ENCODE measurements at places on chromosomes 5 and 9.
A peak's percentile ranks its signal among the peaks of the same experiment; 100 is the strongest.

- DNase-seq = no peak
Observed at GRCh38 chr5:133746834-133747233, 134.5 kb upstream of the FSTL4 start.

- DNase-seq = peak; percentile 98
Observed at GRCh38 chr9:94726495-94727191, at the start of gene AOPEP. TSS of gene AOPEP (plus strand) at chr9:94726699. CDS start at chr9:94759784, 33,085 bp downstream.

- DNase-seq = peak; percentile 18
Observed at GRCh38 chr9:123929177-123929869, 603 bp downstream of the DENND1A start.

DNA sequence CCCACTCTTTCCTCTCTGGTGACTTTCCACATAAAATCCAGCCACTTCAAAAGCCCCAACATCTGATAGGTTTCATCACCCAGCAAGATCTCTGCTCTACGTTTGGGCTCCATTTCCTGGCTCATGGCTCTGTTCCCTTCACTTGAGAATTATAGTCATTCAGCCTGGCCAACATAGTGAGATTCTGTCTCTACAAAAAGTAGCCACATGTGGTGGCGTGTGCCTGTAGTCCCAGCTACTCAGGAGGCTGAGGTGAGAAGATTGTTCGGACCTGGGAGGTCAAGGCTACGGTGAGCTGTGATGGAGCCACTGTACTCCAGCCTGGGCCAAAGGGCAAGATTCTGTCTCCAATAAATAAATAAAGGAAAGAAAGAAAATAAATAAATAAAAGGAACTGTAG lies 83.3 kb upstream of the IGFBPL1 start:
- DNase-seq = no peak

DNA sequence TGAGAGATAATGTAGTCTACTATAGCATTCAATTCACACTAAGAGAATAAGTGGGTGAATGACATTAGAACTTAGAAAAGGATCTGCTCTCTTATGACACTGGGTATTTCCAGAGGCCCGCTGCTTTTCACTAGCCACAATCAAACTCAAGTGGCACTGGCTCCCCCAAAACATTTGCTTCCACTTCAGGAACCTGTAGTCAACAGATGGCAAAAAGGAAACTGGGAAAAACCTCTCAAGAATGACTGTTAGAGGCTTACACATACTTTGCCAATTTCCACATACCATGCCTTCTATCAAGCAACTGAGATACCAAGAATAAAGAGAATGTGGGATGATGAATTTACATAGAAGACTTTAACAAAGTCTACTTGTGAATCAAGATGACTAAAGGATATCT lies 11.2 kb downstream of the POC5 start:
- DNase-seq = no peak

- no peak for DNase-seq
Observed at GRCh38 chr9:104843644-104844240, 79.8 kb downstream of the NIPSNAP3B start.

DNA sequence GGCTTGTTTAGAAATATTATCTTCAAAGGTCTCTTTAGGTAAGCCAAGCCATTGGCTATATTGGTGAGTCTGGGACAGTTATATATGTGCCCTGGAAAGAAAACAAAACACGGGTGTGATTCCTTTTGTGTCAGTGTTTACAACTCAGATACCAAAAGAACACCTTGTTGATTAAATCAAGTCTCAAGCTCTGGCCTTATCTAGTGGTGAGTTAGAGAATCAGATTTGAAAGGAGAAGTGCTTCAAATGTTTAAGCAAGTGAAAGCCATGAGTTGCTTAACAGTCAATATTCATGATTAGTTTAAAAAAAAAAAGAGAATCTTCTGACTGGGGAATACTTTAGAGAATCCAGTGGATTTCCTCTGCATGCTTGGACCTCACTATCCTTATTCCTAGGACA lies 68.3 kb downstream of the IQGAP2 start:
- no peak for DNase-seq

GRCh38 chr9:1939926-1940368 lies 75.2 kb upstream of the SMARCA2 start:
- no peak for DNase-seq

- DNase-seq = no peak
Observed at GRCh38 chr9:105246656-105247173, 2.3 kb downstream of the SLC44A1 start.

DNA sequence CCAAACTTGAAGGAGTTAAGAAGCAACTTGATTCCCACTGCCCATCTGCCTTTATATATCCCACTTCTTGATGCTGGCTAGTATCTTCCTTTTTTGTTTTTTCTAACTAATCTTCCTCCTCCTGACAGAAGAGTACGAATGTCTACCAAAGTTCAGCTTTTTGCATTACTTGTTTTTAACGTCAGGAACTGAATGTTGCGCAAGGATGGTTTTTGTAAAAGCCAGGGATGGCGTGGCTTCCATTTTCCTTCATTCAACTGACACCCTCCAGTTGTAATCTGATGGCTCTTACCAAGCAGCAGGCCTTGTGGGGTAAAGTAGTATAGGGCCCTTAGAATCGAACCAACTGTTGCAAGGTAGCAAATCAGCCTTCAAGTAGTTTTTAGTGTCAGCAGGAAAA lies 70.8 kb upstream of the GPR151 start:
- no peak for DNase-seq

- no peak for DNase-seq
Observed at GRCh38 chr5:67337751-67338150, 141.2 kb upstream of the CD180 start.

- no peak for DNase-seq
Observed at GRCh38 chr5:172868924-172869591, 35.0 kb downstream of the ERGIC1 start.

DNA sequence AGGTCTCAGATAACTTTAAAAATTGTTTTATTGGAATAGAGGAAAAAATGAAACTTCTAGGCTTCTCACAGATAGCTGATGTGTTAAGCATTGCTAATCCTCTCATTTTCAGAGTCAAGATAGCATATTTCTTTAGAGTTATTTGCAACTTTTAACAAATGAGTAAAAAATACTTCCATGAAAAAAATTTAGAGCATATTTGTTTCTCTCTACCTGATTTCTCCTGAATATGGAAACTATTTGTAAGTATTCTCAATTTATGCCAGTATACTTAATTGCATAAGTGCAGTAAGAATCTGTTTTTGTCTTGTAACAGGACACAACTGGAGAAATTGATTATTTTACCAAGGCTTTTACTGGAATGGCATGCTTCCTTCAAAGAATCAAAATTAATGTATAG lies 3.6 kb upstream of the TRIM32 start:
- DNase-seq = no peak

- no peak for DNase-seq
Observed at GRCh38 chr9:79672236-79672635, 100.5 kb downstream of the TLE4 start.

DNA sequence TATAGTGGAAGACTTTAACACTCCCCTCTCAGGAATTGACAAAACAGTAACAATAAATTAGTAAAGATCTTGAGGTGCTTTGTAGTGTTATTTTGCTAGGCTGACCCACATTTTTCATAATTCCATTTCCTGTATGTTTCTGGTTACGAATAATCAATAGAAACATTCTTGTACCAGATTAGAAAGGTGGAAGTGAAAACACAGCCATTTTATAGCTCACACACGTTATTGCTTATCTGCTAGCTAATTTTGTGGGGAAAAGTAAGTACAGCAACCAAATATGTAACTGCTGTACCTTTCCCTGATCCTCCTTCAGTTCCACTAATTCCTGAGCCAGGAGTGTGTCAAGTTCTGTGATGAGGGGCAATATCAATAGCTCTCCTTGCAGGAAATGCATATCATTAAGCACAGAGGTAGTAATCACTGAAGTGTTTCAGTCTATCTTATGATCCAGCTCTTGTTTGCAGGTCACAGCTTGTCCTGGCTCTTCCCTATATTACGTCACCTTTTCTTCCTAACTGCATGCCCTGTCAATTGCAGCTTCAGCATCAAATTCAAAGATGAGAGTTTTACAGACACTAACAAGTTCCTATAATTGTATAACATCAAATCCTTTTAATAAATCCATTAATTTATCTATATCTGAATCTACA lies 59.4 kb downstream of the MINAR2 start:
- DNase-seq = no peak

- no peak for DNase-seq
Observed at GRCh38 chr5:54832045-54832444, 153.3 kb downstream of the ESM1 start.

DNA sequence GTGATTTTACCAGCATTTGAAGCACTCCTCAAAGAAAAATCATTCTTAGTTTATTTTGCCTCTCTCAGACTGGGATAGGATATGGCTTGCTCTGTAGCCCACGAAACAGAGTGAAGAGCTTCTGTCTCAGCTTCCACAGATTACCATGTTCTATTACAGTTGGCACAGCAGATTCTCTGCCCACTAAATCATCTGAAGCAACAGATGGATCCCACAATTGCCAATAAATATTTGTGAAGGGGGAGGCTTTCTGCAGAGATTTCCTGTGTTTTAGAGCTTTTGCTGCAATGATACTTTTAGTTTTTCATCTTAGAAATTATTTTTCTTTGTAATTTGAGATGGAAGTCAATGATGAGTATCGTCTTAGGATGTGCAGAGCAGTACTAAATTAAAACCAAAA lies 12.3 kb upstream of the MAP3K1 start:
- DNase-seq = no peak

DNA sequence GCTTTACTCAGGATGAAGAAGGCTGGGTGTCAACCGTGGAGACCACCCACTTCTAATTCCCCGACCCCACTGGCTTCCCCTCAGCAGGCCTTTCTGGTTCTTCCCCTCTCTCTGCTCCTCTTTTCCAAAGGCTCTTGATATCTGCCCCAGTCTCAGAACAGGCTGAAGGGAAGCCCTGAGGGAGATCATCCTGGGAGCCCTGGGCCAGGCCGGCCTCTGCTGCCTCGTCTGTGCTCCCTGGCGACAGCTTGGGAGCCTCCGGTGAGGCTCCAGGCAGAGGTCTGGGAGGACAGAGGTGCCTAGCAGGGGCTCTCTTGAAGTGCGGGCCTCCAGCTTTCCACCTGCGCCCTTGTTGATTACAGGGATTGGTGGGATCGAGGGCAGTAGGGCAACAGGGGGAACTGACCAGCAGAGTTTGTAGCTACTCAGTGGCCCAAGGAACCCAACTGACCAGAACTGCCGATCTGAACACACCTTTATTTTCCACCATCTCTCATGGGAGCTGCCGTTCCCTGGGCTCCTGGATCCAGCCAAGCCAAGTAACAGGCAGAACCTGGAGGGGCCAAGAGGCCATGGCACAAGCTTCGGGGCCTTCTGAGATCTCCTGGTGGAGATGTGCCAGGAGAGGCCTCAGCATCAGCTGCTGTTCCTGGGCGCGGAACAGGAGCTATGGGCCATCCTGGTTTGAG lies 198.5 kb downstream of the CACNA1B start:
- no peak for DNase-seq

DNA sequence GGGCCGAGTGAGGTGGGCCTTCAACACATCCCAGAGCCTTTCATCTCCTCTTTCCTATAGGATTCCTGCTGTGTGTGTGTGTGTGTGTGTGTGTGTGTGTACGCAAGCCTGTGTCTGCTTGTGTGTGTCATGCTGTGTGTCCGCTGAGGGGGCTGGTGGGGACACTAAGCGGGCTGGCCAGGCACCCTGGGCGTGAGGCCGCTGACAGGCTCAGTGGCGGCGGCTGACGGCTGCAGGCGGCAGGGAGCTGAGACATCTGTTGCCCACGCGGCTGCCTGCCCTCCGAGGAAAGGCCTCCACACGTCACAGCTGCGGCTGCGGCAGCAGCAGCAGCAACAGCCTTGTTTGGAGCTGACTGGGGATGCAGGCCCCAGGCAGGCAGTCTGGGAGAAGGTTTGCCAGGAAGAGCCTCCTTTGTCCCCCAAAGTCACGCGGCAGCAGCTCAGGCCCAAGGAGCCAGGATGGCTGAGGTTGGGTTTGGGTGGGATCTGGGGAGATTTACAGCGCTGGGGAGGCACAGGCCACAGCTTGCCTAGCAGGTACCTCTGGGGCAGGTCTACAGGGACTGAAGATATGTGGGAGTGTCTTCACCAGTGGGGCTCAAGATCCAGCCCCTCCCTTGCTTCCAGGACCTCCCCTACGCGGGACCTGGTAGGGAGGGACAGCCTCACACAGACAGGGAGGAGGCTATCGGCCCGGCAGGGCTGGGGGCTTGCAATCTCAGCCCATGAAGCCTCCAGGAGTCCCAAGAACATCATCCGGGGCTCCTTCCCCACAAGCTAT lies 1.8 kb downstream of the PDLIM4 start:
- no peak for DNase-seq

GRCh38 chr9:124770359-124771020 lies 621 bp downstream of the NR6A1 start:
- DNase-seq = peak; percentile 40

- no peak for DNase-seq
Observed at GRCh38 chr9:27566118-27566517, 7.2 kb downstream of the C9orf72 start.

- DNase-seq = no peak
Observed at GRCh38 chr5:17018871-17019270, 82.8 kb upstream of the MYO10 start.

DNA sequence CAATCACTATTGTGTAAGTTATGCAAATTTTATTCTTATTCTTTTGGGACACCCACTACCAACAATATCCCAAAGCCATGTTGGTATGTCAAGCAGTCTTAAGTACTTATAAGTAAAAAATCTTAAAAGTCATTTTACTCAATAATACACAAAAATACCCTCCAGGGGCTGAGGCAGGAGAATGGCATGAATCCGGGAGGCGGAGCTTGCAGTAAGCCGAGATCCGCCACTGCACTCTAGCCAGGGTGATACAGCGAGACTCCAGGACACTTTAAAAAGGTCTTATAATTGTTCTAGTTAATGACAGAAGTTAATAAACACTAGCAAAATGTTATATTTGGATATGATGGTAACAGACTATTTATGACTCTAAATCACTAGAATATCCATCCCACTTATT lies 16.8 kb downstream of the CLINT1 start:
- no peak for DNase-seq

DNA sequence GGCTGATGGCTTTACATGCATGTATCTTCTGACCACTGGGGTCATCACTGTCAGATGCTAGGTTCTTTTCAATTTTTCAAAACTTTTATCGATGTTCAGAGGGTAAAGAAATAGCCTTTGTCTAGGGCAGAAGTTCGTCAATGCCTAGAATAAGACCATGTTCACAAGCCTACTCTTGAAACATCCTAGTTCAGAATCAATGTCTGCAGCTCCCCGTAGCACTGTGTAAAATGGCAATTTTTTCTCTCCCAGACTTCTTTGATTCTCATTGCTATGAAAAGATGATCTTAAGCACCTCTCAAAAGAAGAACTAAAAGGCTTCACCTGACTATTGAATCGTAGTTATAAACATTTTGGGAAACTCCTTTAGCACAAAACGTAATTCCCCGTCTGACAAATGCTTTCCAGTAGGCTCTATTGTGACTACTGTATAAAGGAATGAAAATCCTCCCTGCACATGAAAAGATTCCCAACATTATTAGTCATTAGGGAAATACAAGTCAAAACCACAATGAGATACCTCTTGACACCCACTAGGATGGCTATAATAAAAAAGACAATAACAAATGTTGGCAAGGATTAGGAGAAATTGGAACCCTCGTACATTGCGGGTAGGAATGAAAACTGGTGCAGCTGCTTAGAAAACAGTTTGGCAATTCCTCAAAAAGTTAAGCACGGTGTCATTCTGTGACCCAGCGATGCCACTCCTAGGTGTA lies 263.5 kb downstream of the ARHGAP26 start:
- DNase-seq = no peak

GRCh38 chr5:133758641-133759040 lies 146.3 kb upstream of the FSTL4 start:
- no peak for DNase-seq
